ENCODE measurements at places on chromosomes 5 and 9.

DNA sequence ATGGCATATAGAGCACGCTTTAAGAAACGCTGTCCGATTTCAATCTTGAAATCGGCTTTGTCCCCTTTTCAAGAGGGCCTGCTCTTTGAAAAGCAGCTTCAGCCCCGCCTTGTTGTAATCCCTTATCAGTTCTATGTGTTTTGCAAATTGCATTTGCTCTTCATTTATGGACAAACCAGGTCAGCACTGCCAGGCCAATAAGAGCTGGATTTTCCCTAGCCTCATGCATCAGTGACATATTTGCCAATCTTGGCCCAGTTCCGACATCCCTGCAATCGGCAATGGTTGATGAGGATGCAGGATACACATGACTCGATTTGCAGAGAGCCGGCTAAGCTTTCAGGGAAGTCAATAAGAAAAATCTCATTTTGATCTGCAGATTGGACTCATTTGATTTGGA is 529.1 kb upstream of the CLINT1 start:
- no peak for DNase-seq

- DNase-seq = peak; percentile 60
These were observed 2.3 kb upstream of the SLC23A1 start for GRCh38 chr5:139385061-139386049.

DNA sequence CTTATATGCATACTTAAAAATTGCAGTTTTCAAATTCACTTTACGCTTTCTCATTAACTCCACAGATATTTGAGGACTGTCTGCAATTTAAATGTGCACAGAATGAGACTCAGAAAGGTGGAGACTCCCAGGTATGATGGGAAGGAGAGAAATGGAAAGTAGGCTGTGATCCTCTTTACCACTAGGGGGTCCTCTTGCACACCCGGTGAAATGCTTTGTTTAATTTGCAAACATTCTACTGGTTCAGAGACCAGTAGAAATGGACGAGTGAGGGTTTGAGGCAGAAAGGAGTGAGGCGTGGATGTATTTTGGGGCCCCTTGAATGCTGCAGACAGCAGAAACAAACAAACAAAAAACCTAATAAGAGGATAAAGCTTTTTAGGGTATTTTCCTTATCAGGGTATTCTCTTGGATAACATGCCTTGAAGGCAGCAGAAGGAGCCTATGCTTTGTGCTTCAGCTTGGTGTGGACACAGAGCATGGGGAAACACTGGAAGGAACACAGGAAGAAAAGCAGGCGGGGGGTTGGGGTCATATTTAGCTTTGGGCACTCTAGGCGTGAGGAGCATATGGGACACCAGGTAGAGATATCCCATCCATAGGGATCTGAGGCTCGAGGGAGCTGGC is 410.1 kb downstream of the DMRT2 start:
- no peak for DNase-seq

GRCh38 chr9:118438810-118439209 is 734.6 kb downstream of the TLR4 start:
- no peak for DNase-seq

DNA sequence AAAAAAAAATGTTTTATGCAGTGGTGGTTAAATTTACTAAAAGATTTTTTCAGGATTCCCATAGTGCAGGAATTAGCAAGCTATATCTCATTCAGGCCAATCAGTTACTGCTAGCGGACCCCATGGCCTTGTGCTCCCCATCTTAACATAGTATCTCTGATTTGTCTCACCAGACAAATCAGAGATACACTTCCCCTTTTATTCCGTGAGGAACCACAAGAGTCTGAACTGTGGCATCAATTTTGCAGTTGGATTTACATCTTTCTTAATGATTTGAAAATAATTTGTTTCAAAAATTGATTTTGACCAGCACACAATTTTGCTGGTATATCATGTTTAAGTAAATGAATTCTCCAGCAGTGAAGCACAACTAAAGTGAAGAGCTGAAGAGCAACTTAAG is 17.9 kb downstream of the ITGA1 start:
- DNase-seq = no peak

DNA sequence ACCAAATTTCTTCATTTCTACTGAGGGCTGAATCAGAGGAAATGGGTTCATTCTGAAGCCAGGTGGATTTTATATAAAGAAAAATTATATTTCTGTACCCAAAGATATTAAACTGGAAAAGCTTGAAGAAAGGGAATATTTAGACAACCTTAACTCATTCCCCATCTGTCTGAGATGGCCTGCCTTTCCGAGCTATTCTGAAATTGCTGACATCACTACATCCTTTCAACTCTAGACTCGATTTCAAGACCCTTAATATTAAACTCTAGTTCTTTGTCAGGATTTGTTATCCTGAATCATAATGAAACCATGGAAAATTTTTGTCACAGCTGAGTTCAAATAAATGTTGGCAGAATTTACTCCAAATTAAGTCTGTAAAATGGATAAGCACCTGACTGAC is 818.5 kb upstream of the SEMA6A start:
- DNase-seq = no peak

DNA sequence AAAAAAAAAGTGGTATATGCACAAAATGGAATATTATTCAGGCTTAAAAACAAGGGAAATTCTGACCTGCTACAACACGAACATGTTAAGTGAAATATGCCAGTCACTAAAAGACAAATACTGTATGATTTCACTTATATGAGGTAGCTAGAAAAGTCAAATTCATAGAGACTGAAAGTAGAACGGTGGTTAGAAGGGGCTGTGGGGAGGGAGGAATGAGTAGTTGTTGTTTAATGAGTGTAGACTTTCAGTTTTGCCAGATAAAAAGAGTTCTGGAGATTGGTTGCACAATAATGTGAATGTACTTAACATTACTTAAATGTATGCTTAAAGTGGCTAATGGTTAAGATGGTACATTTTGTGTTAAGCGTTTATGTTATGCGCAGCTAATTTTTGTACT is 79.5 kb upstream of the IL12B start:
- peak; percentile 16 for DNase-seq

DNA sequence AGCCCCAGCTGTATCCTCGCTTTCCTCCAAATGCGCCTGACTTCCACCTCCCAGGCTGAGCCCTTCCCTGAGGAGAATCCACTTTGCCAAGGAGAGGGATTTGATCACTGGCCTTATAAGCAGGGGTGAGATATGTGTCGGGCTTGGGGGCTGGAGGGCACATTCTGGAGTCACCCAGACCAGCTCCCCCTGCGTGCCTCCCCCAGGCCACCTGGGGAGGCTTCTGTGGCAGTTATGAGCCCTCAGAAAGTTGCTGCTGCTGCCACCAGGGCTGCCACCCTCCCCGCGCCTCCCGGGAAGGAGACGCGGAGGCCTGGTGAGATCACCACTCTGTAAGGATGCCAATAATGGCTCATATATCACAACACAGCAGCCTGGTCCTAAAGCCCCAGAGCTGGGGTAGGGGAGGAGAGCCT is 211.5 kb downstream of the PAPPA start:
- peak; percentile 73 for DNase-seq

- DNase-seq = no peak
These were observed 161.3 kb downstream of the SNCAIP start for GRCh38 chr5:122473138-122473843.

DNA sequence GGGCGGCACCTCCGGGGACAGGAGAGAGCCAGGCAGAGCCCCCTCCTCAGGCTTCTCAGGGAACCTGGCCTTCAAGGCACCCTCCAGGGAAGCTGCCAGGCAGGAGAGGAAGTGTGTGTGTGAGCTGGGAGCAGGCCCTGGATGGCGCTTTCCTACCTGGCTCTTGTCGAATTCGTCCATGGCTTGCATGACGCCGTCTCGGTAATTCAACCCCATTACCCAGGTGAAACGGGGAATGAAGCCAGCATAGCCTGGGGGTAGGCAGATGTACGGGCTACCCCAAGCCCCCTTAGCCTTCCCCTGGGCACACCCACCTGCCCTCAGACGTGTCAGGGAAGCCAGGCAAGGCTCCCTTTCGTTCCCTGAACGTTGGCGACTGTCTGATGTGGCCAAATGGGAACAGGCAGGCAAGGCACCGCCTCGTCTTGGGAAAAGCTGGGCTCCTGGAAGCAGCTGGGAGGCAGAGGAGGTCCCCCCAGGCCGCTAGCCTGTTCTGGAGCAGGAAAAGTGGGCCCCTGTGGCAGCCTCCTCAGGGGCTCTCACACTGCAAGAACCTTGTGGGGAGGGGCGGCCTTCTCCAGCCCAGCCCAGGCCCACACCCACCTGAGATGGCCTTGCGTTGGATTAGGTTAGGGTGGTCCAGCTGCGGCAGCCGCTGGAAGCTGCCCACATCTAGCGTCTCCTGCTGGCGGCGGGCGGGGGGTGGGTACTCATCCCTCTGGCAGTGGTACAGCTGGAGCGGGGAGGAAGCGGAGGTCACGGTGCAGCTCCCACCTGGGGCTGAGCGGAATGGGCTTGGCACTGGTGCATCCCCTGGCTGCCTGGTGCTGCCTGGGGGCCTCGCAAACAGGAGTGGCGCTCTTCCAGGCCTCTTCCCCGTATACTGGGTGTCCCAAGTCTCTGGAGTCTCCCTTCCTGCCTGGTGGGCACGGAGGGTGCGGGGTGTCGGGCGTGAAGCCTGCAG is 3.7 kb downstream of the TUBB4B start:
- DNase-seq = no peak

- DNase-seq = peak; percentile 8
These were observed 19.7 kb downstream of the ZCCHC10 start for GRCh38 chr5:133006653-133007052.

DNA sequence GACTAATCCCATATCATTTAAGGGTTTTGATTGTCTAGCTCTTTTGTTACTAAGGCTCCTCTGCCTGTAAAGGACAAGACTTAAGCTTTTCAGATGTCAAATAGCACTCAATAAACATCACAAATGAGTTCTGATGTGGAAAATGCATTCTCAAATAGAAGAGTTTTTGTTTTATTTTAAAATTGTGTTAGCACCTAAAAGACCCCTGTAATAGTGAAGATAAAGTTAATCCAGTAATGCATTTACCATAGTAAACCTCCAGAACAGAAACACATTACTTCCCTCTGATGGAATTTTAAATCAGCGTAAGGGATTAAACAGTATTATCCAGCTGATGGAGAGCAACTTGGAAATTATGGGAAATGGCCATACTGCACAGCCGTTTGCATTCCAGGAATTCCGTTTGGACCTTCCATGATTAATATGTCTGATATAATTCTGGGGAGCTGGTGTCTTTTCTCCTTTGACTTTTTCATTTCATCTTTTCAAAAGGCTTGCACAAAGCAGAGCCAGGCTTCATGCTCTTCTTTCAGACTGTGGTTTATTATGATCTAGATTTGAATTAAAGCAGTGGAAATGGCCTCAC is 105.6 kb downstream of the PPP2R2B start:
- DNase-seq = peak; percentile 7

DNA sequence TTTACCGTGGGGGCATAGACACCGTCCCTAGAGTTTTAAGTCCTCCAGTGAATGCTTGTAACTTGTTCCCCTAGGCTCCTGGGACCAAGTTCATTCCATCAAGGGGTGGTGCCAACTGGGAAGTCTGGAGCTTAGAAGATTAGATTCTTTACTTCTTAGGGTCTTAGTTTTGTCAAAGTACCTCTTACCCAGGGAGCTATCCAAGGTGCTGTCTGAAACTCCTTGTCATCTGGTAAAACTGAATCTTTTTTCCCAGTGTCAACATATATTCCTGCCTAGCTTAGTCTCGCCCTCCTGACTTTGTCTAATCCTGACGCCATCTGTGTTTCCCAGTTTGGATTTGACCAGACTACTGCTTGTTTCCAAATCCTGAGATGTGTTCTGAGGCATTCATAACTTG is 41.6 kb downstream of the MAMDC2 start:
- peak; percentile 50 for DNase-seq

DNA sequence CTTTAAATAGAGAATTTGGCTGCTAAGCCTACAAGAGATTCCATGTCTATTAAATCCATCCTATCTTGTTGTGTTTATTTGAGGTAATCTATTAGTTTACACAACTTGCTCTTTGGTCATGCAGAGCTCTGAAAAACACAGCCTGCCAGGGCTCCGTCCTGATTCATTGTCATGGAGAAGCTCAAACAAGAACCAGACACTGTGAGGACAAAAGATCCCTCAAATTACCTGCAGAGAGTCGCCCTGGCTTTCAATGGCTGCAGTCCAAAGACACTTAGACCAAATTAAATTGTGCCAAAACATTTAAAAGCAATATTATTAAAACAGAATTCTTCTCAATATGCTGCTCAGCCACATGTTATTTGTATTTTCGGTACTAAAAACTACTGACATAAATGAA is 60.1 kb downstream of the CDH18 start:
- peak; percentile 51 for DNase-seq

DNA sequence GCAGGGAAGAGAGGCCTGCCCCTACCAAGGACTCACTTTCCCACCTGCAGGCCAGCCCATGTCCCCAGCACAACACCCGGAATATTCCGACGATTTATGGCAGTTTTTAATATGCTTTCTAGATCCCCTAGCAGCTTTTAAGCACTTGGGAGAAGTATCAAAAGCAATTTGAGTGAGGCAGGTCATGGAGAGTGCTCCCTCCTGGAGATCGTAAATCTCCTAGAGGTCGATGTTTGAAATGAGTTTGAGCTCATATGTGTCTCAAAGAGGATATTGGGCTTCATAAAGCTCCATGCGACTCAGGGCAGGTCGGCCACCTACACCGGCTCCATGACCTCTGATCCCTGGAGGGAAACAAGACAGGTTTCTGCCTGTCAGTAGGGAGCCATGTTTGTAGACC is 27.3 kb downstream of the CFAP90 start:
- no peak for DNase-seq

- peak; percentile 24 for DNase-seq
These were observed 35.6 kb downstream of the CCL28 start for GRCh38 chr5:43376496-43377140.

- no peak for DNase-seq
These were observed 96.2 kb downstream of the HSPA4 start for GRCh38 chr5:133147815-133148567.

GRCh38 chr5:164351245-164351834 is 845.9 kb downstream of the MAT2B start:
- no peak for DNase-seq

DNA sequence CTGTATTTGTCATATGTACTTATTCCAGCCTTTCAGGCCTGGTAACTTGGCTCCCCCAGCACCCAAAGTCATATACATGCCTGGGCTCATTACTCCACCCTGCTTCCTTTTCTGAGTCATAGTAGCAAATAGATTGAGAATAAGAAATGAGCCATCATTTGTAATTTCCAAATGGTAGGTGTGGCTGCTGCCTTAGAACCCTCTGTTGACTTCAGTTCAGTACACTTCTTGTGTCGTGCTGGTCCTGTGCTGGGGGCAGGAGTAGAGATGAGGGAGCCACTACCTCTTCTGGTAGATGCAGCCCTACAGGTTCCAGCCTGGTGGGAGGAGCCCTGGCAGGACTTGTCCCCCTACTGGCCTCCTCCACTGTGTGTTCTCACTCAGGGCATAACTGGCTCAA is 11.1 kb downstream of the GM2A start:
- DNase-seq = peak; percentile 10

DNA sequence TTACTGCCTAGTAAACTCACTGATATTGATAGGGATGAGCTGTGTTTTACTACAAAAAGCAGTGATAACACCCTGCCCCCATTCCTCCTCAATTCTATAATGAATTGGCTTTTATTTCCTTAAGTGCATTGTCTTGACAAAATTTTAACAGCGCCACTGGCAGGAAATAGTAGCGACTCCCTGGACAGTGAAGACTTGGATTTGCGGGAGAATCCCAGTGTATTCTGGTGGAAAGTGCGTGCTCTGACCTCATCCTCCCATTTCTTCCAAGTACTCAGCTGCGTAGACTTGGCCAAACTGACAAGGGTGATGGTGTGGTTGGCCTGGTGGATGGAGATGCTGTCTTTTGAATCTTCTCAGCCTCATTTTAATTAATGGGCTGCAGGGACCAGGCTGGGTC is 5.3 kb downstream of the TRIO start:
- no peak for DNase-seq

GRCh38 chr5:142674531-142675469 is 11.1 kb downstream of the FGF1 start:
- peak; percentile 57 for DNase-seq

All from fibroblast of villous mesenchyme (primary cell).